Central memory CD4-positive, alpha-beta T cell (primary cell): ENCODE measurements at places on chromosomes 4 and X.

GRCh38 chr4:182736207-182736606 lies 181.0 kb downstream of the DCTD start:
- DNase-seq: no peak

- no peak for DNase-seq
These were observed 124.8 kb downstream of the MXRA5 start for GRCh38 chrX:3221643-3222042.

DNA sequence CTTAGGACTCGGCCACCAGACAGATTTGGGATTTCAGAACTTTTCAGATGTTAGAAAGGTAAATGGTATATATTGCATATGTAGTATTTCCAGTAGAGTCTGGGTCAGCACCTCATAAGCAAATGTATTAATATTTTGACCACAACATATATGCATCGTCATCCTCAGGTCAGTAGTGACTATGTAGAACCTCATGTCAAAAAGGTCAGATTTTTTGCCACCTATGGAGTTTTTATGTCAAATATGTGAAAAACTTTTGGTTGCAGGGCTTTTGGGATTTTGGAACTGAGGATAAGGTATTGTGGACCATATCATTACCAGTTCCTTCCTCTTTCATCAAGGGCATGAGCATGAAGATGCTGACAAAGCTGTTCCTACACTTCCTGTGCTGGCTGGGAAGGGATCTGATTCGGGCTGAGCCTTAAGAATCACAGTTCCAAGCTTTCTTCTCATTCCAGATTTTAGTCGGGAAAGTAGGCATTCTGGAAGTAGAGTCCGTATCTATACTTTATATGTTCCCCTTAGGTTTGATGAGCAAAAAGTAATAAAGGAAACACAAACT lies 183.0 kb upstream of the PGRMC2 start:
- DNase-seq: no peak

GRCh38 chr4:186416451-186417060 lies 138.8 kb downstream of the MTNR1A start:
- no peak for DNase-seq

- DNase-seq: no peak
These were observed 298.5 kb upstream of the AADAT start for GRCh38 chr4:170388255-170388654.

DNA sequence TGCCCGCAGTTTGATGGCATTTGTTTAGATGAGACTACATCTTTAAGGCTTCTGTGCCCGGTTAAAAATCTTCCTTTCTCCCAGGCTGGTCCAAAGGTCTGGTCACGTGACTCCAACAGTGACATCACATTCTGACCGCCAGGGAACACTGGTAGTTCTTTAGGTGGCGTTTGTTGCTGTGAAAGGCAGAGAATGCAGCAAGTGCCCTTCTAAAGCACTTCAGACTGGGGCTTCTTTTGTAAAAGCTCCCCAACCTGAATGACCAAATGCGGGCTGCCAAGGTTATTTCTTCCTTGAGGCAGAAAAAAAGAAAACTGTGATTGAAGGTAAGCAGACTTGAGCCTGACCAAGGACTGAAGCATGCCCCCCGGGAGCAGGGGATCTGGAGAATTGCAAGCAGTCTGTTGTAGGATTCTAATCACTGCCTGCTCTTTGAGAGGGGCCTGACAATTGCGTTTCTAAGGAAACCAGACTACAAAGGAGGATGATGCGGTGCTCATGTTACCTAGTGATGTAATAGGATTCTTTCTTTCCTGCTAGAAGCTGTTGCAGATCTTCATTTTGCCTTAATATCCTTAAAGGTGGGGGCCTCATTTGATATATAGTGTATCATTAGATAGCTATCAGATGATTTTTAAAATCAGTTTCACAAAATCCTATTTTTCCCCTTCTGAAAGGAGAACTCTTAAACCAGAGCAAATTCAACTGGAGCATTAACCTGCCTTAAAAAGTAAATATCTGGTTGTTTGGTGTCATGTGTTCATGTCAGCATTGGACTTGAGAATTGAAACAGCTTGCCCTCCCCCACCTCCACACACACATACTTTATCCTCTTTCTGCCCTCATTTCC lies 133.1 kb downstream of the AKAP4 start:
- no peak for DNase-seq
